ENCODE measurements at places on chromosomes 16 and 17.

DNA sequence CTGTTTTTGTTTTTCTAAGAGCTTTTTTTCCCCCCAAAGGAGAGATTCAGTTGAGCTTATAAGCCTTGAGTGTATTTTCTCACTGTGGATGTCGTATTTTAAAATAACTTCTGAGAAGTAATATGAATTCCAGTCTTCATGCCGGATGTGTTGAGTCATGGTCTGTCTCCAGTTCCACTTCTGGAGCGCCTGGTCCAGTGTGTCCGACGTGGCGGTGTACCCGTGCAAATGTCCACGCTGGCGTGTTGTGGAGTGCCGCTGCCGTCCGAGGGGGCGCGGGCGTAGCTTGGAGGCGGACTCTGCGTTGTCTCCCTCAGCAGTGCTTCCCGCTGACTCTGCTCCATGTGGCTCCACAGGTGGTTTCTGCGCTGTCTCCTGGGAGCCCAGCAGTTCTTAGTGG, 60.9 kb upstream of the ZNF750 start:
- DNase-seq = no peak

DNA sequence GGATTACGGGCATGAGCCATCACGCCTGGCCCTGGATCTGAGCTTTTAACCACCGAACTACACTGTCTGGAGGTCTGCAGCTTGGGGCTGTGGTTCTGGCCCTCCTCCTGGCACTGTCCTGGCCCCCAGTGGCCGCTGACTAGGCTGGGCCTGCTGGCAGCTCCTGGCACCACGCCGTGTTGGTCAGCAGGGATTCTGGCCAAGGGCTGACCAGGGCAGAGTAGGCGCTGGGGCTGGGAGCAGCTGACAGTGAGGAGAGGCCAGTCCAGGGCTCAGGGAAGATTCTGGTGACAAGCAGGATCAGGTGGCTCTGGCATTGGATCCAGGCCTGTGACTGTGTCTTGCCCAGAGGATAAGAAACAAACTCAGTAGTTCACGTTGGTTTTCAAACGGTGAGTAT, 14.6 kb downstream of the EEF2K start:
- DNase-seq = no peak

GRCh38 chr16:495127-495748, 32.3 kb upstream of the CAPN15 start:
- peak; percentile 28 for DNase-seq

DNA sequence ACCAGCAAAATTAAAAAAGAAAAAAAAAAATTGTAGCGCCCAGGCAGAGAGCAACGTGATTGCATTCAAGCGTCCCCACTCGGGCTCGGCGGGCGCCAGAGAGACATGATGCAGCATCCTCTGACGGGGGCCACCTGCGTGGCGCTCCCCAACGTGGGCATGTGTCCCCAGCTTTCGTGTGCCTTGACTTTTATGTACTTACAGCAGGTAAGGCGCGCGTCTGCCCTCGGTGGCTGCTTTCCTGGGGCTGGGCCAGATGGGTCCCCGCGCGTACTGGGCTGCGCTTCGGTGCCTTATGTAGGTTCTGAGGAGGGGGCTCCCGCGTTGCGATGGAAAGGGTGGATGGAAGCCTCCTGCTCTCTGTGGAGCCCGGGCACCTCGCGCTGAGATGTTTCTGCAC, 28.4 kb upstream of the RBFOX1 start:
- no peak for DNase-seq

- DNase-seq = peak; percentile 80
These were observed 14.7 kb upstream of the KLHDC4 start for GRCh38 chr16:87780385-87780989.

GRCh38 chr16:31085873-31086628, 2.7 kb downstream of the PRSS53 start:
- no peak for DNase-seq

GRCh38 chr17:56592487-56593085, 913 bp upstream of the NOG start:
- DNase-seq = peak; percentile 83

DNA sequence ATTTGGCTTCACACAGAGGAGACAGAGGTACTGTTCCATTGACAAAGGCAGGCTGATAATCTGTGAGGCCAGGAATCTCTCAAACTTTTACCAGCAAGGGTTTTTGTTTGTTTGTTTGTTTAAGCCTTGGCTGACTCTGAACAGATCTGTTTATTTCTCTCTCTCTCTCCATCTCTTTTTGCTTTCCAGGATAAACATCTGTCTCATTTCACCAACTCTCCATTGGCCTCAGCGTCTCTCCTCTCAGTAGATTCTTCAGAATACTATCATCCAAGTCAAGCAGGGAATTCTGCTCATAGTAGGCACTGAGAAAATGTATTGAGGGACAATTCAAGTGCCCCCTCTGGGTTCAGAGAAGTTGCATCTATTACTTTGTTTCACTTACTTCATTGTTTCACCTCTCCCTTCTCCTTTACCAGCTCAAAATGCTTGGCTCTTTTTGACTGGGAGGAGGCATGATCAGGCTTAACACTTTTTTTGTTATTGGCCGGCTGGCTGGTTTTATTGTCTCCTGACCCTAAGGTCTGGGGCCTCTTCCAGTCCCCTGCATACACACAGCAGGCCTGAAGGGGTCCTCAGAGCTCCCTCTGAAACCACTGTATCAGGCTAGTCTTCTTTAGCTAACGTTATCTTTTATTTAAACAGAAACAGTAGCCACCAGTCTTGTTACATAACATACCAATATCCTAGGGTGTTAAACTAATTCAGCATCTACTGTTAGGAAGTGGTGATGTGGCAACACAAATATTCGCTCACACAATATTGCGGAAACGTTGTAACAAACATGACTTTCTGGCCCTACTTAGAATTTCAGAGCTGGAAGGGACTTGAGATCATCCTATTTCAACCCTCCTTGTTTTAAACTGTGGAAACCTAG, 2.0 kb upstream of the YPEL2 start:
- peak; percentile 55 for DNase-seq

DNA sequence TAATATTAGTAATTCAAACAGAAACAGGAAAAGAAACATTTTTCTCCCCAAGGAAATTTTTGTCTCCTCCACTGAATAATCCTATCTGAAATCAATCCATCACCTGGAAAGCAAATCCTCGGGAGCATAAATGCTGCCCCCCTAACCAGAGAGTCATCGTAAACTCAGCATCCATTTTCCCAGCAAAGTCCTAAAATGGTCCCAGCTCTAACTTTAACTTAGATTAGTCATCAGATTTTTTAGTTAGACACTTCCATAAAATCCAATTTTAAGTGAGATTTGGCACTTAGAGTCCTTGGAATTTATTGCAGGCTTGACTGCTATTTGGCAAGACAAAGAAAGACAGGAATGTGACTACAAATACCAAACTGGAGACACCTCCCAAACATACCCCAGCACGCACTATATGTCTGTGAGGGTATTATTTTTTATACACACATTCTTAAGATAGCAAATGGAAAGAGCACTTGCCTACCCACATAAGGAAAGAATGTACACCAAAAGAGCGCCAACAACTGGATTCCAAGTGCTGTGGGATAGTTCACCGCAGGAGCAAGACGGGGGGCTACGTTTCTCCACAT, 15.4 kb downstream of the SCO1 start:
- DNase-seq = no peak

- DNase-seq = peak; percentile 7
These were observed 26.2 kb downstream of the TEKT5 start for GRCh38 chr16:10668322-10669045.

DNA sequence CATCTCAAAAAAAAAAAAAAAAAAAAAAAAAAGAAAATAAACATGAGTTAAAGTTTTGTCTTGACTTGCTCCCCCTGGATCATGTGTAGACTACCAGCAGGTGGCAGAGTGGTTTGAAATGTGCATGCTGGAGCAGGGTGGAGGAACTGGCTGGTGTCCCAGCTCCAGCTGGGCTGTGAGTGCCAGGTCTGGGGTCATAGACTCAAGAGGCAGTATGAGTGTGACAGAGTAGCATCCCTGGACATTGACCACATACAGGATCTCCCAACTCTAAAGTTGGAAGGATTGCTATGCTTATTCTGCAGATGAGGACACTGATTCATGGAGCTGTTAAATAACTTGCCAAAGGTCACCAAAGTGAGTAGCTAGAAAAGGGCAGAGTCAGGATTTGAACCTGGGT, 198.0 kb upstream of the MPHOSPH6 start:
- no peak for DNase-seq

- no peak for DNase-seq
These were observed 274.9 kb downstream of the HAPSTR1 start for GRCh38 chr16:9366048-9366969.

GRCh38 chr16:85396879-85397871, 215.9 kb upstream of the GSE1 start:
- no peak for DNase-seq

DNA sequence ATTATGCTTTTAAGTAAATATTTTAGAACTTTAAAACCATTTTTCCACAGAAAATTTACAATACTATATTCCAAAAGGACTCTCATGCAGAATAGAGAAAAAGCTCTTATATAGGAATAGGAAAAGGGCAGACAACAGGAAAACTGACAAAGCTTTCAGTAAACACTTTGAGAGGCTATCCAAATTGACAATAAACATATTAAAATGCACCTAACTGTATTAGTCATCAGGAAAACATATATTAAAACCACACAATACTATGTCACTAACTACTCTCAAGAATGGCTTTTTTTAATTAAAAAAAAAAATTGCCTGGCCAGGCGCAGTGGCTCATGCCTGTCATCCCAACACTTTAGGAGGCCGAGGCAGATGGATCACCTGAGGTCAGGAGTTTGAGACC, 77.3 kb downstream of the CEP112 start:
- no peak for DNase-seq

- no peak for DNase-seq
These were observed 29.4 kb upstream of the MTSS2 start for GRCh38 chr16:70715055-70715858.

DNA sequence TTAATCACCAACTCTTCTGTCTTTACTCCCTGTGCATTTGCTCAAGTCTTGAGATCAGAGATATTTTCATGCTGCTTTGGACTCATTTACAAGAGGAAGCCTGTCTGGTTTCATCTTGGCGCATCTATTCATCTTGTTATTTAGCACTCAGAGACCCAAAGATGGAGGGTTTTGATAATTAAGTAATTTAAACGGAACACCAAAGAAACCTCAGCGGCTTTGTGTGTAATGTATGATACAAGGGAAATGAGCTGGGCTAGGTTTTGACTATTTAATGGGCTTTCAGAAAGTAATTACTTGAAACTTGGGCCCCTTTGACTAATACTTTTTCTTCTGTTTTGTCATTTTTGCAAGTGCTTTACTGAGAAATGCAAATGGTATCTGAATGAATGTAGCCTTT, 66.2 kb upstream of the CACNG3 start:
- no peak for DNase-seq

DNA sequence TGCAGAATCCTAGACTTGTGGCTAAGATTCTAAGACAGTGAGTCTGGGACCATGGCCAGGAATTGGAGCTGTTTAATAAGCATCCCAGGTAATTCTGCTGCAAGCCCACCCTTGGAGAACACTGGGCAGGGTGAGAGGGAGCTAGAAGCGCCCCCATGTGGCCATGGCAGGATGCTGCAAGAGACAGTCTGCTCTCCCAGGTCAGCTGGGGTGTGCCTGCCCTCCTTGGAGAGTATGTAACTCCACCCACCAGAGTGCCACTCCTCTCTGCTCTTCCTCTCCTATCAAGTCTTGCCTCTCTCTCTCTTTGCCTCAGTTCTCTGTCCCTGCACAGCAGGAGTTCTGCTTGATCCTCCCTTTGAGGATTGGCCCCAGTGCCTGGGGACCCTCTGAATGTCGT, 14.9 kb downstream of the RCVRN start:
- peak; percentile 23 for DNase-seq

DNA sequence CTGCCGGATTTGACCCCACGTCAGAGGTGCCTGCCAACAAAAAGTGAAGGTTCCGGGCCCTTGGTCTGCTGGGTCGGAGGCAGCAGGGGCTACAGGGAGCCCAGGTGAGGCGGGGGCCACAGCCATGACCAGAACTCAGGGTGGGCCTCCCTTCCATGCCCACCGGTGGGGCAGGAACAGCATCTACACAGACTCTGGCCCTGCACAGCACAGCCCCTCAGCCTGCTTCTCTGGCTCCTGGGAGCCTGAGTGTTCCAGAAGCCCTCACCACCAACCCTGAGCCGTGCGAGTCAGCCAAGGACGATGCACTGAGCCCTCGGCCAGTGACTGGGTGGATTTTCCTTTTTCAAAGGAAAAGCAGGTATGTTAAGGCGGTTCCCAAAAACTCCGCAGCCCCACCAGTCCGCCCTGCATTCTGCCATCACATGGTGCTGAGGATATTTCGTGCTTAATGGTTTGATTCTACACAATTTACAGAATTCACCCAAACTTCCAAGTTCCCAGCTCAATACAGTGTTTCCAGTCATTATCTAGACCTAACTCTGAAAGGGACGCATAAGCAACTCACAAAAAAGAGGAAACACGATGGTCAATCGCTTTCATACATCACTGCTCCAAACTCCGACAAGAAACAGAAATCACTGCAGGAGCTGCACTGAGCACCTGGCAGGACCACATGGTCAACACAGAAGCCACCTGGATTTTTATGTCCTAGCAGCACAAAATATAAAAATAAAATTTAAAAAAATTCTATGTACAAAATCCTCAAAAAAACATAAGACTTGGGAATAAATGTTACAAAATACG, 19.4 kb upstream of the C16orf95 start:
- no peak for DNase-seq

DNA sequence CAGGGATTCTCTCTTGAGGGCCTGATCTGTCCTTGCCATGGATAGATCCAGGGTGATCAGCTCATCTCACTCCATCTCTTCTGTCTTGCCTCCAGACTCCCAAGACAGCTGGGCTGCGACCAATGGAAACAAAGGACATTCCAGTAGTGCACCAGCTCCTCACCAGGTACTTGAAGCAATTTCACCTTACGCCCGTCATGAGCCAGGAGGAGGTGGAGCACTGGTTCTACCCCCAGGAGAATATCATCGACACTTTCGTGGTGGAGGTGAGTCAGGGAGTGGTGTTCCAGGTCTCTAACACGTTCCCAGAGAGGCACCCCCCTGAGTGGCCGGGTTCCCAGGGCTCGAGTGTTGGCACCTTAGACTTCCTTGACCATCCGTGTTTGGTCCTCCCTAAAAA, 29.5 kb downstream of the PLCD3 start:
- no peak for DNase-seq

GRCh38 chr16:67833030-67833414, 9.1 kb upstream of the THAP11 start:
- DNase-seq = peak; percentile 10

DNA sequence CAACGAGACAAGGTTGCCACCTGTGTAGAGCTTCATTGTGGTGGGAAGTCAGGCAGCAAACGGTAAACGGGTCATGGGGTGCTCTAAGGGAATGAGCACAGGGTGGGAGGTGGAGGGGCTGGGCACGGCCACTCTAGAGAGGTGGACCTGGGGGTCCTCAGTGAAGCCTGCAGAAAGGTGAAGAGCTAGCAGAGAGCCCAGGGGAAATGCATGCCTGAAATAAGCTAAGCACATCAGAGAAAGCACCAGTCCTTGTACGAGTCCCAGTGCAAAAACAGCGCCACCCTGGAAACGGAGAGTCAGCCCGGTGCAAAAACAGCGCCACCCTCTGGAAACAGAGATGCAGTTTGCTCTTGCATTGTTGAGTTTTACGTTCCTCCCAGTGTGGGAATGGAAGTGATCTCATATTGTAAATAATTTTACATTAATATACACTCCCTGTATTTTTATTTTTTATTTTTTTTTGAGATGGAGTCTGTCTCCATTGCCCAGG, 65.0 kb downstream of the TBC1D16 start:
- DNase-seq = peak; percentile 53

Data from stimulated activated naive CD8-positive, alpha-beta T cell treated with anti-CD3 and anti-CD28 coated beads, Interleukin-15, Interleukin-2, amounts not matched to agents 100 U/mL and 50 U/mL, for 24 hours (primary cell).